Activated naive CD4-positive, alpha-beta T cell treated with anti-CD3 and anti-CD28 coated beads for 36 hours (primary cell): ENCODE measurements at places on chromosomes 4 and X. TPM values are rescaled to one million over a fixed set of nuclear protein-coding genes. Genes with fewer than 3 reads are reported as not detected.

Gene L1CAM
- total RNA-seq = 0.40 TPM

Gene SMR3B
- not detected for total RNA-seq

Gene SMIM20
- 28.1 TPM for total RNA-seq

Gene ARSD
- total RNA-seq = 0.47 TPM

Gene ACE2
- total RNA-seq = not detected

Gene DCAF4L1
- total RNA-seq = 0.12 TPM

Gene SLC39A8
- total RNA-seq = 28.8 TPM

Gene NHS
- total RNA-seq = 7.8 TPM

GRCh38 chr4:133320576-133321170, 171.6 kb downstream of the PCDH10 start:
- no peak for DNase-seq

- no peak for DNase-seq
Measured at GRCh38 chrX:47212381-47213293, 5.8 kb upstream of the CDK16 start.

- DNase-seq = no peak
Measured at GRCh38 chr4:31929676-31930345, 1209.6 kb downstream of the PCDH7 start.

GRCh38 chr4:180557348-180557747, 1685.9 kb upstream of the TENM3 start:
- no peak for DNase-seq

- no peak for DNase-seq
Measured at GRCh38 chr4:144894573-144894972, 203.4 kb downstream of the ANAPC10 start.

DNA sequence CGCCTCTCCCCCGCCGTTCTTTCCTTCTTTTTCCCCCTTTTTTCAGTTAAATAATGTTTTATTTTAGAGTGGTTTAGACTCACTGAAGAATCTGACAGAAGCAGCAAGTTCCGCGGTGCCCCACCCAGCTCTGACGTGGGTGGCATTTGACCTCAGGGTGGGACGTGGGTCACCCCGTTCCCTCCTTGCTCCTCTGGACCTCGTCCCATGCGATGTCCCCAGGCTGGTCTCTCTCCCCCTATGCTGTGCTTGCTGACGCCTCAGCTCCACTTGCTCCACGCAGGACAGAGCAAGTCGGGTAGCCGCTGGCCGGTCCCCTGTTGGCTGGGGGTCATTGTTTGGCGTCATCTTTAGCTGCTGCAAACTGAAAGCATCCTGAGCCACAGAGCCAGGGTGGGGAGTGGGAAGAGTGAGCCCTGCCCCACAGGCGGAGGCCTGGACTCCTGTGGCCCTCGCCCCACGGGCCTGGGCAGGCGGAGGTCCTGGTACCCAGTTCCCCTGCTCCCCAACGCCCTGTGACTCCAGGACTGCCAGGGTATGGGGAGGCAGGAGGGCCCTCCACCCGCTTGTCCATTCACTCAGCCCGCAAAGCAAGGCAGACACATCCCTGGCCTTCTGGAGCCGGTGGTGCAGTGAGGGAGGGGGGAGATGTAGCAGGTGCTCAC, 30.8 kb downstream of the TRMT44 start:
- no peak for DNase-seq

DNA sequence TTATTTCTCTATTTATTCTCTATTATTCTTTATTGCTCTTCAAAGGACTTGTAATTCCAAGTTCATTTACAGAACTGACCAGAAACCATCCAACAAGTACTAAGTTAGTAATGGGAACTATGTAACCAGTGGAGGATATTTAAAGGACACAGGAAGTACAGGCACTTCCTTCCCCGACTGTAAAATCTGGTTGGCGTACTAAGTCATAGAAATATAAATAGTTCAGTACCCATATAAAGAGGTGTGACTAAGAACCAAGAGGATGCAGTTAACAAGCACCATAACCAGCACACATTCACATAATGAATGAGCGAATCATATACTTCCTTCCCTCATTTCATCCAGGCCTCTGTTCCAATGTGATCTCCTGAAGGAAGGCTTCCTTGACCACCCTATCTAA, 3.6 kb upstream of the EIF4E start:
- DNase-seq = no peak

DNA sequence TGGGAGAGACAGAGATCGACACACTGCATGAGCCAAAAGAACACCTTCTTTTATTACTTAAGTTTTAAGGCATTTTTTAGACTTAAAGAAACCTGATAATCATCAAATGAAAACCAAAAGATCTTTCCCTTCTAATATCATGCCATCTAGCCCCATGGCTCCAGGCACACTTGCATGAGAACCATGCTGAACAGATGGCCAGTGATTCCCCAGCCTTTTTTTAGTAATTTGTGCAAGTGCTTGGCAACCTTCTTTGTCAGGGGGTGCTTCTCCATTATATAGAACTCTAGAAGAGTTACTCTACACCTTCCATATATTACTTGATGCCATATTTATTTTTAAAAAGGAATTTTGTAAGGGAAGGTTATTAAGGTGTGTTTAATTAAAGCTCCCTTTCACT, 182.2 kb upstream of the TEX13C start:
- DNase-seq = no peak

- DNase-seq = no peak
Measured at GRCh38 chr4:173735049-173735448, 205.0 kb upstream of the HAND2 start.

GRCh38 chr4:60822986-60823385, 377.1 kb upstream of the ADGRL3 start:
- no peak for DNase-seq

DNA sequence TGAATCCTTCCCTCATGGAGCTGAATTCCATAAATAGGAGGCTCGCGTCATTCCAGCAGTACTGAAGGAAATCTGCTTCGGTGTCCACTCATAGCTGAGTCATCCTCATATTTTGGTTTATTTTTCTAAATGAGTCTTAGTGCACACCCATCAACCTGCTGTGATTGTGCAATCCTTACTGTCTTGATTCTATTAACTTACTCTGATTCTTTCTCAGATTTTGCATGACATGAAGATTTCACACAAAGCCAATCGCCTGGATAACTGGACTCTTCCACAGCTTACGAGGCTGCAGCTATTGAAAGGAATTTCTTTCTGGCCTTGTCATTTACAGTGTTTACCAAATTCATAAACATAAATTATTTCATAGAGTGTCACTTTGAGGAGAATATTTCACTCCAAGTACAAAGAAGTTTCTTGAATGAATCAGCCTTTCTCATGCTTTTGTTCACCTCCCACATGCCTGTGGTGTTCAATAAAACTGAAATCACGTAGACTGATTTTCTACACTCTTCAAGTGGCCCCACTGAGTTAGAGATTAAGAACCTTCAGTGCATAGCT, 207.6 kb upstream of the SLITRK2 start:
- no peak for DNase-seq

DNA sequence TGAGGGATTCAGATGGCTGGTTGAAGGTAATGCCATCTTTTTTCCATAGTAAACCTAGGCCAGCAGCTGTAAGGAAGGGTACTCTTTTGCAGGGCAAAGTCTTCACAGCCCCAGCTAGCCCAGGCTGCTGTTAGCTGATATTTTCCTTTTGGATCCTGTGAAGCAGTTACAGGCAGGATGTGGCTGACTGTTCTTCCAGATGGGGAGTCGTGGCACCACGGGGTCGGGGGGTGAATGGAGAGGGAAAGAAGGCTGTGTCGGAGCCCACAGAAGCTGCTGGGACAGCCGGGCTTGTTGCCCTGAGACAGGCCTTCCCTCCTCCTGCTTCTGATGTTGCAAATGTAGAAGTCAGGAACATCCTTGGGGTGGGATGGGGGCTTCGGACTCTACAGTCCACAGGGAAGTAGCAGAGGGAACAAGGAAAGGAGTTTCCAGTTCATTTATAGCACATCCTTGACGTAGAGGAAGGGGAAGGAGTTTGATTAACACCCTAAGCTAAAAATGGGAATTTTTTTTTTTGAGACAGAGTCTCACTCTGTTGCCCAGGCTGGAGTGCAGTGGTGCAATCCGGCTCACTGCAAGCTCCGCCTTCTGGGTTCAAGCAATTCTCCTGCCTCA, 64.6 kb upstream of the TMEM150C start:
- no peak for DNase-seq

GRCh38 chrX:150365051-150365989, 2.2 kb downstream of the MAMLD1 start:
- DNase-seq = peak; percentile 70

GRCh38 chrX:5617666-5618065, 611.0 kb downstream of the NLGN4X start:
- no peak for DNase-seq

DNA sequence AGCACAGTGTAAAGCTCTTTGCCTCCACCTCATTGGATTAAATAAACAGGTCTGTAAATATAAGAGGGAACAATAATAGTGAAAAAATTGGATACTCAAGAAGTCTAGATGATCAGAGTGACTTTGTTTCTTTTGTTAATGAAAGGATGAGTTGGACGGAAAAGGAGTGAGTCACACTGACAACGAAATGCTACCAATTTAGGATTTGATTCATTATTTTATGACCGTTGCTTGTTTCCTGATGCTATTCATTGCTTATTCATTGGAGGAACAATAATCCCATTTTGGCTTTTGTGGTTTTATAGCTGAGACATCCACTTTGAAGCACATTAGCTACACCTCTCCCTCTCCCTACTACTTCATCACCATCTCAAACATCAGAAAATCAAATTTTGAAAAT, 74.4 kb upstream of the DYNLT3 start:
- DNase-seq = no peak

GRCh38 chrX:138745196-138745595, 33.7 kb upstream of the FGF13 start:
- peak; percentile 6 for DNase-seq

GRCh38 chr4:182063651-182064050, 179.6 kb upstream of the TENM3 start:
- no peak for DNase-seq

DNA sequence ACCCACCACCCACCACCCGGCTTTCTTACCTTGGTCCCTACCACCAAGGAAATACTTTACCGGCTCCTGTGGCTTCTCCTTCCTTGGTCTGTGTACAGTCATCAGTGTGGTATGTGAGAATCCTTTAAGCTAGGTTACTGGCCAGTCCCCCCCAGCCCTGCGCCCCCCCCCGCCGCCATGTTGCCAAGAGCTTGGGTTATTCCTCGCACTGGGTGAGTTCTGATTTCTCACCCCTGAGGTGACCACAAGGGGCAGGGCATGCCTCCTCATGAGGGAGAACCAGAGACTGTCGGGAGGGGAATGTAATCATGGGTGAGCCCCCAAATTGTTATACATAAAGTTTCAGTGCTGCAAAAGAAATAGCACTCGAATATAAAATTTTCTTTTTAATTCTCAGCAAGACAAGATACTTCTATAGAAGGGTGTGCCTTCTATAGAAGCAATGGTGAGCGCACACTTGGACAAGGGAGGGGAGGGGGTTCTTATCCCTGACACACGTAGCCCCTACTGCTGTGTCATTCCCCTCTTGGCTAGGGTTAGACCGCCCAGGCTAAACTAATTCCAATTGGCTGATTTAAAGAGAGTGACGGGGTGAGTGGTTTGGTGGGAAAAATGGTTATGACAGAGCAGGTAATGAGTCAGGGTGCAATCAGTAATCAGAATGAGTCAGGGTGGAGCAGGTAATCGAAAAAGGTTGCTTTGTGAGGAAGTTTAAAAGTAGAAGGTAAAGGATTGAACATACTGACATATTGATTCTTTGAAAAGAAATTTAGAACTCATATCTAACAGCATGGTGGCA, 133.2 kb downstream of the KDM6A start:
- DNase-seq = peak; percentile 7

DNA sequence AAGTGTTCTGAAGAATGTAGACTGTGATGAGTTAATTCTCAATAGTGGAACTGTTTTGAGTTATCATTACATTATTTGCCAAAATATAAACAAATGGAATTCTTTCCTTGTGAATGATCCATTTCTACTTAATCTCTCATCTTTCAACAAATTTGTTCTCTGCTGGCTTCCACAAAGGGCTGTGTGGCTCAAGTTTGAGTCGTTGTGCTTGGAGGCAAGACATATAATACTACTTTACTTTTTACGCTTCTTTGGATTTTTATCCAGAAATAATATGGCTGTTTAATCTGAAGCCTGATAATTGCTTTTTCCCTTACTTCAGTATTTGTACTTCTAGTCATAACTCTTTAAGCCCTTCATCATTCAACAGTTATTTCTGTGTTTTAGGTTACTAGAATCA, 169.5 kb downstream of the ARHGAP10 start:
- DNase-seq = no peak

- DNase-seq = no peak
Measured at GRCh38 chr4:97153042-97153441, 990.2 kb downstream of the STPG2 start.

DNA sequence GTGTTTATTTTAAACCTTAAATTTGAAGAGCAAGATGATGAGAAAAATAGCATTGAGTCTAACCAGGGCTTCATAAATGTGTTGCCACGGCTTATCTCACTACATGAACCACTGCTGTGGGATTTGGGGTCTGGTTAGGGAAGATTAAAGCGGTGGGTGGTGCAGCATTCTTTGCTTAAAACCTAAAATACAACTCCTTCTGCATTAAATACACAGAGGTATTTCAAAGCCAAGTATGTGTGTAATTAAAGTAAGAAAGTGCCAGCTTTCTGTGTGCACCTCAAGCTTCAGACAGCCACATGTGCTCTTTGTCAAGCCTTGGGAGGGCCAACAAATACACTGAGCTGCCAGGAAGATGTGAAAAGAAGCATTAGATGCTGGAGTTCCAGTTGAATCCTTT, 128.0 kb downstream of the CPE start:
- DNase-seq = no peak
